ENCODE measurements at places on chromosomes 2 and 18.

DNA sequence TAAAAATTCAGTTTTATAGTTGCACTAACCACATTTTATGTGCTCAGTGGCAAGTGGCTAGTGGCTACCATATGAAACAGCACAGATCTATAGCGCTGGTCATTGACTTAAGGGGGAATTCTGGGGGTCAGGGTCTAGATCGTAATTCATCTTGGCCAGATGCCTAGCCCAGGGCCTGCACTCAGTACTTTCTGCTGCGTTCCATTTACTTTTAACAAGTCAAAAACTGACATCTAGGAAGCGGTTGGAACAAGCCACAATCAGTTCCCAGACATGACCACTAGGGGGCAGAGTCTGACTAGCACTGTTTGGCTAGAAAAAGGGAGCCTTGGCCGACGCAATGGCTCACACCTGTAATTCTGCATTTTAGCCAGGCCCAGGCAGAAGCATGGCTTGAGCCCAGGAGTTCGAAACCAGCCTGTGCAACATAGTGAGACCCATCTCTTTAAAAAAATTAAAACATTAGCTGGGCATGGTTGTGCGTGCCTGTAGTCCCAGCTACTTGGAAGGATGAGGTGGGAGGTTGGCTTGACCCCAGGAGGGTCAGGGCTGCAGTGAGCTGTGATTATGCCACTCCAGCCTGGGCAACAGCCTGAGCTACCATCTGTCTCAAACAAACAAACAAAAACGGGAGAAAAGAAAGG lies 9.0 kb upstream of the TMBIM1 start:
- DNase-seq = peak; percentile 89

DNA sequence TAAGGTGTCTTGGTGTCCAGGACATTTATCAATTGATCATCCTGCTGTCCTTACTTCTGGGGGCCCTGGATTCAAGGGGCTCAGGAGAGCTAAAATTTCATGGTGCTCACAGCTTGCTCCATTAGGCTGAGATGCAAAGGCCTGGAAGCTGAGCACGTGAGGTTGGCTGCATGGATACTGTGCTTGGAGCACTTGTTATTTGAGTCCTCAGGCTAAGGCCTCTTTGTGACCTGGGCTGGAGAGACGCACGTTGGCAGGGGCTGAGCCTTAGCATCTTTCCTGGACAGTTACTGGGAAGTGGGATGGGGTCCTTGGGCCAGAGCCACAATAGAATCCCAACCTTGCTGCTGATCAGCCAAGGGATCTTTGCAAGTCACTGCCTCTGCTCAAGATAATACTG lies 151.2 kb upstream of the HS6ST1 start:
- no peak for DNase-seq

GRCh38 chr2:102074152-102074783 lies 68.3 kb upstream of the IL1R1 start:
- DNase-seq = no peak

- DNase-seq = no peak
Observed at GRCh38 chr2:199495147-199495546, 37.4 kb upstream of the SATB2 start.

DNA sequence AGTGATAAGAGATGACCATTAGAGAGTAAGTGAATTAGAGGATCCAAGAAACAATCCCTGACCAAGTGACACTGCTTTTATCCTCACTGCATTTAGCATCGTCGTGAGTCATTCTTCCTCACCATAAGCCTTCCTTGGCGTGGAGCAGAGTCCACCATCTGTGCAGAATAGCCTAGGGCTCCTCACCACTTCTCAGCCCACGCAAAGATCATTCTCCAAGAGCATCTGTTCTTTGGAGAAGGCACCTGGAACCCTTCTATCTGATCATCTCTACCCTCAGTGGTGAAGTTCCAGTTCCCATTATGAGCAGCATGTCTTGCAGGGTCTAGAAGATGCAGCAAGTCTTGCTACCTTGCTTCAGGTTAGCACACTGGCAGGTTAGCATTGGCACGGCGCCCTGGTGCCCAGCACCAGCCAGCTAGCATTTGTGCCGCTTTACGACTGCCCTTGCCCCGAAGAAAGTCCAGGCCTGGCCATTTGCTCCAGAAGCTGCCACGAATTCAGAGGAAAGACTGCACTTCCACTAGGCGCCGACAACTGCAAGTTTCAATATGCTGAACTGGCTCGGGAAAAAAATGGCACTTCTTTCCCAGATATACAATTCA lies 225.8 kb downstream of the TTC32 start:
- DNase-seq = no peak

GRCh38 chr2:43082903-43083677 lies 143.3 kb downstream of the ZFP36L2 start:
- no peak for DNase-seq

DNA sequence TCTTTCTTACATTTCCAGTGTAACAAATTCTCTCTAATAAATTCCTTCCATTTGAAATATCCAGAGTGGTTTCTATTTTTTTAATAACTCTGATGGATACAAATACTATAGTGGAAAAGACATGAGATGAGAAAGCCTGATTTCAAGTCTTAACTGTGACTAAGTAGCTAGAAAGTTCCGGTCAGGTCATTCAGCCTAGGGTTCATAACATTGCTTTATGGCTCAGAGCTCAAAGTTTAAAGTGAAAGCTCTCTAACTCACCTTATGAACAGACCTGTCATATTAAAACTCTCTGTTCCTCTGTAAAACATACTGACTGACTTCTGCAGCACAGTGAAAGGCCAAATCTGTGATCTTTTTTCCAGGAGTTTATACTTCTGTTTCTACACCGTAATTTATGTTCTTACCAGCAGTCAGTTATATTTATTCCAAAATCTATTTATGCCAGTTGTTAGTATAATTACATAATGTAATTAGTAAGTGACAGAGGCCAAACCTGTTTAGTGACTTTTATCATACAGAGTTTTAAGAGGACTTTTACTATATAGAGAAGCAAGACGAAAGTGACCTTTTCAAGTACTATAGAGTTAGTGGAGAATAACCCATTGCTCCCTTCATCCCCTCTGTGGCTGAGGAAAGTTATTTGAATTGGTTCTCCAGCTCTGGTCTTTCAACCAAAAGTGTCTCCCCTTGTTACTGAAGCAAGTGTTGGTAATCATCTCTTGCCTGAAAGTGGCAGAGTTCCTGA lies 118.8 kb upstream of the PDE1A start:
- no peak for DNase-seq

DNA sequence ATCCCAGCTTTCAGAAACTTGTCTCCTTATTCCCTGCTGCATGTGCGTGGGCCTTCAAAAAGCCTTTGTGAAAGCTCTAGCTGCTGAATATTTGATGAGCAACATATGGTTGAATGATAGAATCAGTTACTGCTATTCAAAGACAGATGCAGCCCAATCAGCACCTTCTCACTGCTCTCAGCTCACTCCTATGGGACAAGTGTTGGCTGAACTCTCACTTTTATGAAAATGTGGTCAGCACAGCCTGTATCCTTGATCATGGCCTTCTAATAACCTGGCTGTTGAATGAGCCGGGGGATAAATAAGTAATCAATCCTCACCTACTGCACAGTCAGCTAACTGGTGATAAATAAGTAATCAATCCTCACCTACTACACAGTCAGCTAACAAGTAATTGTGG lies 103.2 kb downstream of the PIEZO2 start:
- no peak for DNase-seq

GRCh38 chr2:219542931-219543595 lies 546 bp downstream of the CHPF start:
- no peak for DNase-seq

DNA sequence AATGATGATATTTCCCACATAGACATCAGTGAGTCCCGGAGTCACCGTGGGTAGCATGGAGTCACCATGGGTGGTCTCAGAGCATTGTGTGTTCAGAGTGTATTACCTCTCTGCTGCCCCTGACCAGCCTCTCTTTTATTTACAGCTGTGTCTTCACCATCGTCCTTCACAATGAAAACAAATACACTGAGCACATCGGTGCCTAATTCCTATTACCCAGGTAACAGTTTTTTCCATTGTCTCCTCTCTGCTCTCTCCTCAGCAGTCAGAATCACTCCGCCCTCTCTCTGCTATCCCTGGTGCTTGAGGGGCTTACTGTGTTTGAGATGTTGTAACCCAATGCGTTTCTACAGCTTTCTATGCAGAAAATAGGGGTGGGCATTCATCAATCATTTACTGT lies 361.5 kb upstream of the RAB12 start:
- DNase-seq = no peak

DNA sequence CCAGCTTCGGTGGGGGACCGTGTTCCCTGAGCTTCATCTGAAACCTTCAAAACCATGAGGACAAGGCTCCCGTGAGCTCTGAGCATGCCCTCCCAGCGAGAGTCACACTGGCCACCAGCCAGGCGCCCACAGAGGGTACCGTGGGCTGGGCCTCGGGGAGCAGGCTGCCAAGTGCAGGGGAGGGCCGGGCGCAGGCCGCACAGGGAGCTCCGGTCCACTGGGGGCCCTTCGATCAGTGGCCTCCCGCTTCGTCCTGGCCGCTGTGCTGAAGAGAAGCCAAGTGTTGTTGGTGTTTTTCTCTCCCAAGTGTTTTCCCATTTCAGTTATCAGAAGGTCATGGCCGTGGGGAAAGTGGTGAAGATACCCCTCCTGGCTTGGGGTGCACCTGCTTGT lies 144.4 kb downstream of the PTGR3 start:
- no peak for DNase-seq

- no peak for DNase-seq
Observed at GRCh38 chr18:49052891-49053644, 102.3 kb upstream of the SMAD7 start.

GRCh38 chr18:80009661-80010550 lies 21.5 kb upstream of the TXNL4A start:
- no peak for DNase-seq

DNA sequence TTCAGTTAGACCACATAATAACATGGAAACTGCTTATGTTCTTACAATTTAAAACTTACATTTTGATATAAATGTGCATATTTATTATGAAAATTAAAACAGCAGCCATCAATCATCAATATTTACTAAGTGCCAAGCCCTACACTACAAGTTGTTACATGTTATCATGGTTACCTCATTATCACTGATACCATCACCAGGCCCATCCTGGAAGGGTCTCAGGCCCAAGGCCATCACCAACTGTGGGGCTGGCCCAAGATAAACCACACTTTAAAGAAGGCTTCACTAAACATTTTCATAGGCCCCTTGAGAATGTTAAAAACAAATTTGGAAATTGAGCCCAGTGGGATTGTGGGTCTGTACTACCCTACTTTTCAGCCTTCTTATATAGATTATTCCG lies 6.4 kb downstream of the ITSN2 start:
- no peak for DNase-seq

DNA sequence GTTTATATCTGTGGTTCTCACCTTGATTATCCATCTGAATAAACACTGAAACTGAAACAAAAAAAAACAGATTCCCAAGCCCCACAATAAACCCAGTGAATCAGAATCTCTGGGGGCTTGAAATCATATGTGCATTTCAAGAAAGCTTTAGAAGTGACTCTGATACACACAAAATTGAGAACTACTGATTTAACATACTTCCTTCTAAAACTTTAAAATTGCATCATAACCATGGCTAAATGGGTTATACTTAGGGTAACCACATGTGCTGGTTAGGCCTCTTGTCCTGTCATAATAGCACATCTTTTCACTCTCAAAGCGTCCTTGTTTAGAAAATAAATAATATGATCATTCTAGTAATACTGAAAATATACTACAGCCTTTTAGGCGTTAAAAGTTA lies 100.9 kb downstream of the ATAD2B start:
- no peak for DNase-seq

DNA sequence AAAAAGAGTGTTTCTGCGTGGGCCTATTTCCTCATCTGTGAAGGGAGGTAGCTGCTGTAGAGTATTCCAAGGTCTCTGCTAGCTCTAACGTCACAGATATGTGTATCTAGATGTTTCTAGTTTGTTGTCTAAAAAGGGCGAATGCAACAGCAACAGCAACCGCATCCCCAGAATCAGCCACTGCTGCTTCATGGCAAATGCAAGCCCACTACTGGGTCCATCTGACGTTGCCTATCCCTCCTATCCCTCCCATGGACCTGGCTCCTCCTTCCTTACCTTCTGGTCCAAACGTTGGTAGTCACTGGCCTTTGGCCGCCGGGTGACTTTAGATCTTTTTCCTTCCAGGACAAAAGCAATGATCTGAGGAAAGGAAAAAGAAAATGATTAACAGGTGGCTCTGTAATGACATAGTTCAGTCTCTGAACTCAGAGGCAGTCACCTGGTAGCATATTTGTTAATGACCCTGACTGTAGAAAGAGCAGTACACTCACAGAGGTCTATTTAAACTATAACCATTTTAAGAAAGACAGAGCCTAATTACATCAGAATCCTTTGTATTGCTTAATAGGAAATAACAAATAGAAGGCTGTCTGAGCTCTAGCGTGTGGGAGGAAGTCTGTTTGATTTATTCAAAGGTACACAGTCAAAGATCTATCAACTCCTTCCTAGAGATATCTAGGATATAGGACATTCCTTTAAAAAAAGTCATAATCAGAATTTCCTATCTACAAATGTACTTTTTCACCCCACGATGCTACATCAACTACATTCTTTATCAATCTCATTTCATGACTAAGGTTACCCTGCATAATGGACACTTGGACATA lies 2.9 kb downstream of the TGOLN2 start:
- DNase-seq = no peak

DNA sequence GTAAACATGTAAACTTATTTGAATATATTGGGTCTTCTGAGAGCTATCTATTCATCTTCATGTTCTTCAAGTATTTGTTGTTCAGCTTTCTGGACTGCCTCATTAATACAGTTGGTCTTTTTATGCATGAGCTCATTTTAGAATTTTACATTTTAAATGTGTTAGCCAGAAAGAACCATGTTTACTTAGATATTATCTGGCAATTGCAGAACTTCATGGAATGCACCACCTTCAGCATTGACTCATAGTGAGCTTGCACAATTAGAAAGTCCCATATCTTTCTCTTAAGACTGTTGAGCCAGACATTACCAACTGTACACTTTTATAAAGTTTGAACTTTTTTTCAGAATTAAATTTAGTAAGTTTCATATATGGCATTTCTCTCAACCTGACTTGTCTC lies 536.7 kb downstream of the RIT2 start:
- no peak for DNase-seq

- no peak for DNase-seq
Observed at GRCh38 chr2:240252872-240253511, 112.5 kb upstream of the OTOS start.

GRCh38 chr2:240992572-240993291 lies 5.7 kb upstream of the SNED1 start:
- DNase-seq = no peak

DNA sequence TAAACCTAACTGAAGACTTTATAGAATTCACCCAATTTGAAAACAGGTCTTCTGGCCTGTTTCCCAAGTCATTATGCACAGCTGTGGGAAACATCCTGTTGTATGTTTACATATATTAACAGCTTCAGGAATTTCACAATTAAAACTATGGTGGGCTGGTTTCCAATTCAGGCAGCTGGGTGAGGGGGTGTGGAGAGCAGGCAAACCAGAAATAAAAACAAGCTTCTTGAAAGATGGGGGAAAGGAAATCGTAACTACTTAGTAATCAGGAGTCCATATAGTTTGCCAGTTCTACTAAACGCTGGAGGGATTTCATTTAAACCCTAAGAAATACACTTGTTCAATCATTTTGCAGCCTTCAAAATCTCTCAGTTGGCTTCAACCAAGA lies 22.8 kb downstream of the ATP8B1 start:
- DNase-seq = no peak

- DNase-seq = no peak
Observed at GRCh38 chr2:216391401-216391800, 19.1 kb upstream of the MARCHF4 start.
